HFFc6 (cell line): ENCODE measurements at places on chromosomes 1 and 21. TPM values are rescaled to one million over a fixed set of nuclear protein-coding genes. Genes with fewer than 3 reads are reported as not detected.

DNA sequence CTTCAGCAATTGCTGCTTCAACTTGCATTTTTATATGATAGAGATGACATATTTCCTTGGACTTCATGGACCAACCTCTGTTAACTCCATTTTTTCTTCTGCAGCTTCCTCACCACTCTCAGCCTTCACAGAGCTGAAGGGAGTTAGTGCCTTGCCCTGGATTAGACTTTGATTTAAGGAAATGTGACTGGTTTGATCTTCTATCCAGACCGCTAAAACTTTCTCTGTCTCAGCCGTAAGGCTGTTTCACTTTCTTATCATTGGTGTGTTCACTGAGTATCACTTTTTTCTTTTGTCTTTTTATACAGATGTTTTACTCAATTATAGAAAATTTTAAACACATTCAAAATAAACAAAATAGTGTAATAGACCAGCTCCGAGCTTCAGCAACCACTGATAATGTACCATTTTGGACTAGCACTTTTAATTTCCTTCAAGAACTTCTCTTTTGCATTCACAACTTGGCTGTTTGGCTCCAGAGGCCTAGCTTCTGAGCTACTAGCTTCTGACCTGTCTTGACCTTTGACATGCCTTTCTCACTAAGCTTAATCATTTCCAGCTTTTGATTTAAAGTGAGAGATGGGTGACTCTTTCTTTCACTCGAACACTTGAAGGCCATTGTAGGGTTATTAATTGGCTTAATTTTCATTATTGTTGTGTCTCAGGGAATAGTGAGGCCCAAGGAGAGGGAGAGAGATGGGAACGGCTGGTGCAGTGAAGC is 9.3 kb downstream of the NEK7 start:
- peak overlapping the region; percentile 45; the same call in 1 of the 2 replicates for H3K4me3 ChIP-seq
- no peak for DNase-seq
- peaks cover 43% of the 10 kb centered on the region for H3K36me3 ChIP-seq

GRCh38 chr1:68459796-68460195 is 10.0 kb upstream of the RPE65 start:
- no peaks in the 10 kb centered on the region for H3K4me1 ChIP-seq
- H3K27me3 ChIP-seq, result peaks cover 7% of the 10 kb centered on the region
- peak; percentile 22 for DNase-seq
- H3K27ac ChIP-seq, result no peak overlapping the region

- DNase-seq, result no peak
- peaks cover 4% of the 10 kb centered on the region; the same call in 1 of the 2 replicates for H3K27me3 ChIP-seq
- no peak overlapping the region for H3K27ac ChIP-seq
- H3K36me3 ChIP-seq, result peaks cover 5% of the 10 kb centered on the region
- H3K4me3 ChIP-seq, result no peak overlapping the region
Observed at GRCh38 chr1:211609120-211610024, 30.4 kb upstream of the SLC30A1 start.

DNA sequence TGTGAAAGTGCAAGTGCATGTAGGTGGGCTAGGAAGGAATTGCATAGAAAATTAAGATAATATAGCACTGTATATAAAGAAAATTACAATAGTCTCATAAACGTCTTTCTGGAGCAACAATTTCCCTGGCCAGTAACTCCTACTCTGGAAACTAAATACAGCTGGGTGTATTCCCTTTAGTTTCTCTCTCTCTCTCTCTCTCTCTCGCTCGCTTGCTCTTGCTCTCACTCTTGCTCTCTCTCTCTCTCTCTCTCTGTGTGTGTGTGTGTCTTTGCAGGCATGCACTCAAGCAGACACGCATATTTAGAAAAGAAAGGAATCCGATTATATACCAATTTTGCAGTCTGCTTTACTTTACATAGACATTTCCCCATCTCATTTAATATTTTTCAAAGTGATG is 14.7 kb downstream of the S100A10 start:
- no peak for DNase-seq
- peaks cover 35% of the 10 kb centered on the region for H3K36me3 ChIP-seq
- H3K4me3 ChIP-seq, result no peak overlapping the region
- peaks cover 3% of the 10 kb centered on the region for H3K27me3 ChIP-seq

Gene RNF19B
- 8.8 to 10.3 TPM (median 9.9 TPM) in 3 replicates for total RNA-seq

Gene SCCPDH
- total RNA-seq, result 20.9 to 26.6 TPM (median 25.6 TPM) in 3 replicates

DNA sequence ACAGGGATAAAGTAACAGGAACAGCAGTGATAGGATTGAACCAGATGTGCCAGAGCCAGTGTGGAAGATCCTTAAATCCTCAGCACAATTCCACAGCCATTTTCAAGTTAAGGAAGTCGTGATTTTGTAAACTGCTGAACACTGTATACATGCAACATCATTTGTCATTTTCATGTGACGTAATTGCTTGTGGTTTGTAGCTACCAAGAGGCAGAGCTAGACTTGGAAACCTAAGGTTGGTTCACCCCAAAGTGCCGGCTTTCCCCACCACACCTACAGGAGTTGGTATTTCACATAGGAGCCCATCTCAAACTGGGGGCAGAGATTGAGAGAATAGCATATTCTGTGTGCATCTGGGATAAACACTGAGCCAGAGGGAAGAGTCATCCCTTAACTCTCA is 113.9 kb downstream of the CAPN8 start:
- H3K4me1 ChIP-seq, result no peaks in the 10 kb centered on the region
- peaks cover 43% of the 10 kb centered on the region for H3K27me3 ChIP-seq
- no peak for DNase-seq
- no peaks in the 10 kb centered on the region for H3K36me3 ChIP-seq

GRCh38 chr1:66327588-66327987 is 206.4 kb upstream of the SGIP1 start:
- H3K4me1 ChIP-seq, result peaks cover 55% of the 10 kb centered on the region
- no peak overlapping the region for H3K4me3 ChIP-seq
- H3K27me3 ChIP-seq, result peaks cover 3% of the 10 kb centered on the region
- H3K27ac ChIP-seq, result no peak overlapping the region
- H3K36me3 ChIP-seq, result peaks cover 5% of the 10 kb centered on the region
- DNase-seq, result no peak

DNA sequence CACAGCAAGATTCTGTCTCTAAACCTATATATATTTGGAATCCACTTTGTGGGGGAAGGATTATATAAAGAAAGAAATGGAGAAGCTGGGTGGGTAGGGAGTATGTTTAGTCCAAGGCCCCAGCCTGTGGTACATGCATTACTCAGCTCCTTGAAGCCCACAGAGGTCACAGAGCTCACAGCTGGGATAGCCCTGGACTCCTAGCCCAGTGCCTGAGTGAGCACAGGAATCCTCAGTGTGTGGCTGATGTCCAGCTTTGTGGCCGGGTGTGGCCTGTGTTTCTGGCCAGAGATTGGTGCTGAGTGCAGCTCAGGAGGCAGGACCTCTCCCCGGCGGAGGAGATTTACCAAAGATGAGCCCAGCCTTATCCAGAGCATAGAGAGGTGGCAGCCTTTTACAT is 7.6 kb downstream of the CAPN9 start:
- H3K27me3 ChIP-seq, result peaks cover 29% of the 10 kb centered on the region
- peak; percentile 33 for DNase-seq
- H3K36me3 ChIP-seq, result no peaks in the 10 kb centered on the region
- H3K4me3 ChIP-seq, result no peak overlapping the region

- peaks cover 40% of the 10 kb centered on the region for H3K4me1 ChIP-seq
- no peak for DNase-seq
- peaks cover 15% of the 10 kb centered on the region for H3K27me3 ChIP-seq
- H3K36me3 ChIP-seq, result peaks cover 8% of the 10 kb centered on the region
Observed at GRCh38 chr1:1347663-1348419, 1.4 kb downstream of the DVL1 start.

Gene DCLRE1B
- 5.7 to 8.3 TPM (median 7.6 TPM) in 3 replicates for total RNA-seq

DNA sequence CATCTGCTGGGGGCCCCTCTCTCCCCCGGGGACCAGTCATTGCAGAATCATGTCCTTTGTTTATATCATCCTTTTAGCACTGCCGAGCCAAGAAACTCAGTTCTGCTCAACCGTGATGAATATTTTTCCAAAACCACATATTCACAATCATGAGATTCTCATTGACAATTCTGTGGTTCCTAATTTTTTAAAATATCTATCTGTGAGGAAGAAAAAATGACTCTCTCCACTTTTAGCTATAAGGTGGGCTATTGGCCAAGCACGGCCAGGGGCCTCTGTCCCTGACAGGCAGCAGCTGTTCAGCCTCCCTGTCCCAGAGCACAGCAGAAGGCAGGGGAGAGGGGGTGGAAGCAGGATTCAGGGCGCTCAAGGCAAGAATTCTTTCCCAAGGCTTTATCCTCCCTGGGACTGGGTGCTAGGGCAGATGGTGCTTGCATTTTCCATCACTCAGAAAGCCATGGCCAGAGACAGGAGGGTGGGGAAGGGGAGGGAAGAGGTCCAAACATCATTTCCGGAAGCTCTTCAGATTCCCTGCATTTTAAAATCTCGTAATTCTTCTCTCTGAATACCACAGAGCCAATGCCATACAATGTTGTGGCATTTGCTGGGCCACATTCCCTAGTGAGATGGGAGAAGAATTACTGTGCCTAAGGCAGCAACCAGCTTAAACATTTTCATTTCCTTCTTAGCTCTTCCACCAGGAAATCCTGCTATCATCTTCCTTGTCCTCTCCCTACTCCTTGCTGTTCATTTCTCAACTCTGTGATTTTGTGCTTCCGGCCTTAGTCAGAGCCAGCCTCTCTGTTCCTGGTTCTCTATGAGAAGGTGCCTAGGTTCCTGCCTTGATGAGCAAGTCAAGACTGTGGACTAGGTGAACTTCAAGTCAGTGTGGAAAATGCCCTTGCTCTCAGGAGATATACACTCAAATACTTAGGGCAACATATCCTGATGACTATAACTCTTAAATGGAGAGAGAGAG is 60.3 kb downstream of the KCNJ6 start:
- peak overlapping the region; percentile 92 for H3K27ac ChIP-seq
- H3K4me3 ChIP-seq, result peak overlapping the region; percentile 83
- H3K4me1 ChIP-seq, result peaks cover 58% of the 10 kb centered on the region
- peaks cover 16% of the 10 kb centered on the region for H3K36me3 ChIP-seq
- H3K27me3 ChIP-seq, result no peaks in the 10 kb centered on the region; the same call in 1 of the 2 replicates
- DNase-seq, result peak; percentile 61

- H3K27me3 ChIP-seq, result no peaks in the 10 kb centered on the region
- H3K27ac ChIP-seq, result no peak overlapping the region
- H3K4me3 ChIP-seq, result no peak overlapping the region
- H3K36me3 ChIP-seq, result peaks cover 4% of the 10 kb centered on the region; the same call in 1 of the 2 replicates
- H3K4me1 ChIP-seq, result peaks cover 13% of the 10 kb centered on the region
Observed at GRCh38 chr1:111615870-111616715, 3.5 kb upstream of the RAP1A start.

Gene CLCA2
- total RNA-seq, result 0.09 to 0.48 TPM (median 0.27 TPM) in 3 replicates

DNA sequence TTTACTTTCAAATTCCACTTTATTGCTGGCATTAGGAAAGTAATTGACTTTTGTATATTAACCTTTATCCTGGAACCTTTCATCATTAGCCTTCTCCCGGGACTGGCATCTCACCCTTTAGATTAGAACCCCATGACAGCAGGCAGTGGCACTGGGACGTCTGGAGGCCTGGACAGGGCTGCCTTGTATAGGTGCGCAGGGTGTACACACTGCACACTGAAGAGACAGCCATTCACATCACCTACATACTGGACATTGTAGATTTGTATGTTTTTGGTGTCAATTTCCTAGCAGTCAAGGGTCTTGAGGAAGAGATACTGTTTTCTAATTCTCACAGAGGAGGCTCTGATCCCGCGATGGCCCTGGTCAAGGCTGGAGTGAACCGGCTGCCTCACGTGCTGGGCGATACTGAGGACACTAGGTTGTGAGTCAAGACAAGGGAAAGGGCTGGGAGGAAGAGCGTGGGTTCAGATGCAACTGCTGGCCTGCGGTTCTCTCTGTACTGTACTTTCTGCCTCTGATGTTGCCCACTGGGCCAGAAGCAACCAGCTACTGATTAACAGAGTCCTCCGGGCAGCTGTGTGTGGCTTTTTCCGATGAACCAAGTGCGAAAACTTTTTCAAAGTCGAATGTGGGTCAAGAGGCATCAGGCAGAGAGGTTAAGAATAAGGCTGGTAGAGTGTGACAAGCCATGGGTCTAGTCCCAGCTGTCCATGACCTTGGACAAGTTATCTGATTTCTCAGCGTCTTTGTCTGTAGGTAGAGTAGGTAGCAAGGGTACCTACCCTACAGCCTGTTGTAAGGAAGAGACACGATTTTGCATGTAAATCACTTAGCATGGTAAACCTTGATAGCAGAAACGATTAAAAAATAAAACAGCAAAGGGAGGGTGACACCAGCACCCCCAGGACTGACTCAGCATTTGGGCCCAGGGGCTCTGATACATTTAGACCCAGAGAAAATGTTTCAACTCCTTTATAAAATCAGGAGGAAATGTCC is 38.2 kb upstream of the SLC25A33 start:
- no peaks in the 10 kb centered on the region for H3K36me3 ChIP-seq
- no peak overlapping the region for H3K27ac ChIP-seq
- H3K4me3 ChIP-seq, result no peak overlapping the region
- no peaks in the 10 kb centered on the region for H3K4me1 ChIP-seq
- H3K27me3 ChIP-seq, result peaks cover 30% of the 10 kb centered on the region

- DNase-seq, result no peak
- H3K36me3 ChIP-seq, result 0 out of 2 replicates have a peak, but pooled peaks cover 3% of the 10 kb centered on the region
- no peak overlapping the region for H3K4me3 ChIP-seq
- no peak overlapping the region for H3K27ac ChIP-seq
Observed at GRCh38 chr1:189158155-189158554, 1319.5 kb downstream of the BRINP3 start.

- H3K27ac ChIP-seq, result no peak overlapping the region
- H3K36me3 ChIP-seq, result no peaks in the 10 kb centered on the region
- H3K4me3 ChIP-seq, result no peak overlapping the region
- H3K4me1 ChIP-seq, result peaks cover 14% of the 10 kb centered on the region
- peaks cover 17% of the 10 kb centered on the region; the same call in 1 of the 2 replicates for H3K27me3 ChIP-seq
Observed at GRCh38 chr1:8969937-8970336, 24.3 kb downstream of the CA6 start.

DNA sequence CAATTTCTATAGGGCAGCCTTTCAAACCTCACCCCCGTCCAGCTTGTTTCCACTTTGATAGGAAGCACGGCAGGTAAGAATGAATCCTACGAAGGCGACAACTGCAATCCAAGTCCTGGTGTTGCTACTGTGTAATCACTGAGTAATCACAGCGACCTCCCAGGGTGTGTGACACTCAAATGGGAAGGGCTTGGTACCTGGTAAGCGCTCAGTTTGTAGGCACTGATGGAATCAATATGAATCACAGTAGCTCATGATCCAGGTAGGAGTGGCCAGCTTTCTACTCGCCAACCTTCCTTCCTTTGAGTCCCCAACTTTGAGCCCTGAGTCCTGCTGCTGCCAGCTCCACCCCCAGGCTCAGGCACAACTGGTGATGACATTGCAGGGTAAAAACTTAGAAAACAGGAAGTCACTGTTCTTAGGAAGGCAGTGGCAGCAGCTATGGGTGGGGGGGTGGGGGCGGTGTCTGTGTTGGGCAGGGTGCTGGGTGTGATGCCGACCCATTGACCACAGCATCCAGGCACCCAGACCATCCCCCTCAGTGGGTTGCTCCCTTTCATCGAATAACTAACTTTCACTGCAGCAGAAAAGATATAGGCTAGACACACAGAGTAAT is 70.7 kb downstream of the CD247 start:
- H3K27ac ChIP-seq, result no peak overlapping the region
- H3K27me3 ChIP-seq, result peaks cover 29% of the 10 kb centered on the region
- DNase-seq, result no peak
- H3K4me1 ChIP-seq, result no peaks in the 10 kb centered on the region
- no peaks in the 10 kb centered on the region for H3K36me3 ChIP-seq

Gene CRYAA
- total RNA-seq, result not detected in 3 replicates

GRCh38 chr1:171803045-171803444 is 21.6 kb downstream of the METTL13 start:
- DNase-seq, result no peak
- H3K36me3 ChIP-seq, result no peaks in the 10 kb centered on the region
- no peak overlapping the region for H3K27ac ChIP-seq
- peaks cover 15% of the 10 kb centered on the region for H3K4me1 ChIP-seq
- peaks cover 2% of the 10 kb centered on the region; the same call in 1 of the 2 replicates for H3K27me3 ChIP-seq
